ENCODE measurements at places on chromosomes 5 and 9. TPM values are rescaled to one million over a fixed set of nuclear protein-coding genes. Genes with fewer than 3 reads are reported as not detected.

The C5 gene
- total RNA-seq = 0.64 TPM

The MELK gene
- 8.2 TPM for total RNA-seq

- no peak for DNase-seq
Measured at GRCh38 chr9:13502484-13502883, 223.0 kb upstream of the MPDZ start.

GRCh38 chr9:17219261-17219660 lies 84.4 kb downstream of the CNTLN start:
- DNase-seq = peak; percentile 20

Data from bronchial epithelial cell (primary cell).